ENCODE measurements at places on chromosomes 4 and X. TPM values are rescaled to one million over a fixed set of nuclear protein-coding genes. Genes with fewer than 3 reads are reported as not detected.

- no peak overlapping the region for H3K4me3 ChIP-seq
- no peak overlapping the region for H3K27ac ChIP-seq
- no peak for DNase-seq
- no peaks in the 10 kb centered on the region for H3K36me3 ChIP-seq
- no peaks in the 10 kb centered on the region for H3K27me3 ChIP-seq
These were observed 69.2 kb downstream of the SYNPO2 start for GRCh38 chr4:118957722-118958445.

DNA sequence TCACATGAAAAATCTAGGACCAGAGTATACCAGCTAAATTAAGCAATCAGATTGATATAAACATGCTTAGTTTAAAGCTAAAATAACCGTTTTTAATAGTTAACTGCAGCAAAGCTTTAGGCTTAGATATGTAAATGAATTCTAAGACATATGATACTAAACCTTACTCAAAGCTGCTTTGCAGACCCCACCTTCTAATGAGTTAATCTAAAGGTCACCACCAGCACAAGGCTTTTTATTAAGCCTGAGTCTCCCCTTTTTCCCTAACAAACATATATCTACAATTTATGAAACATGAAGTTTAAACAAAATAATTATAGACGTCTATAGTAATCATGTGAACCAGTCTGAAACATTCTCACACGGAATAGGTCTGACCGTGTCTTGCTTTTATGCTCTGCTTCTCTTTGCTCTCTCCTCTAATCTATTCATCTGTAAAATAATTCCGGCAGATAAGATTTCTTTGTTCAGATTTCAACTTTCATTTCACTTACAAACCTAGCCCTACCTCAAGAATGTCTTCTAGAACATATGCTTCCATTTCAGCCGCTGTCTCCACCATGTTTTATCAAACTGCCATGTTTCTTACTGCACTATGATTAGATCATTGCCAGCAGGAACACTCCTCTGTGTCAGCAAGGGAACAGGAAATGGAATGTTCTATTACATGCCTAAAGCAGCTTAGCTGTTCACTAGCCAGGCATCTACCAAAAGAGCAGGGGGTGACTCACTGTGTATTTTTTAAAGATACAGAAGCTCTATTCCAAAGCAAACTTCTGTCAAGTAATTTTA is 35.9 kb downstream of the ANKRD17 start:
- H3K4me1 ChIP-seq: peaks cover 19% of the 10 kb centered on the region
- peak overlapping the region; percentile 50 for H3K27ac ChIP-seq
- peak overlapping the region; percentile 69 for H3K4me3 ChIP-seq
- peak; percentile 95 for DNase-seq
- H3K27me3 ChIP-seq: no peaks in the 10 kb centered on the region

DNA sequence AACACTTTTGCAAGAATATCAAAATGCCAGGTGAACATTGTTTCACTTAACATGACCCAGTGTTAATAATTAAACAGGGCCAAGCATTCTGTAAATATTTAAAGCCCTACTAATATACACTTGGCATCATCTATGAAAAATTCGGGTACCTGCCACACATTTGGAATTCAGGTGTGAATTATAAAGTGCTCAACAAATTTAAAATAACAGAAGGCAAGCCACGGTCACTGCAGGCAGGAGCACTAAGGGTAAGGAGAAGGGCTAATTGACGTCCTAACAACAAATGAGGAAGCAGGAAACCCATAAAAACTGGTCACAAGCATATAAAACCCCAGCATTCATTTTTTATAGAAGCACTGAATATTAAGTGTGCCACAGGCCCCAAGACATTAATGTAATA is 43.8 kb upstream of the CPEB2 start:
- no peak overlapping the region for H3K4me3 ChIP-seq
- no peaks in the 10 kb centered on the region for H3K27me3 ChIP-seq
- no peak for DNase-seq
- H3K4me1 ChIP-seq: no peaks in the 10 kb centered on the region
- no peak overlapping the region for H3K27ac ChIP-seq

Gene NKX3-2
- total RNA-seq: 0.07 TPM

GRCh38 chrX:14883826-14884225 is 10.6 kb downstream of the MOSPD2 start:
- no peaks in the 10 kb centered on the region for H3K4me1 ChIP-seq
- no peaks in the 10 kb centered on the region for H3K27me3 ChIP-seq
- H3K36me3 ChIP-seq: no peaks in the 10 kb centered on the region
- DNase-seq: no peak
- H3K4me3 ChIP-seq: no peak overlapping the region
- H3K27ac ChIP-seq: no peak overlapping the region

- no peak overlapping the region for H3K27ac ChIP-seq
- no peaks in the 10 kb centered on the region for H3K4me1 ChIP-seq
- DNase-seq: no peak
These were observed 82.5 kb downstream of the PJA1 start for GRCh38 chrX:69082753-69083150.

GRCh38 chr4:14087459-14087858 is 459.9 kb upstream of the BOD1L1 start:
- H3K4me1 ChIP-seq: no peaks in the 10 kb centered on the region
- no peaks in the 10 kb centered on the region for H3K27me3 ChIP-seq

- H3K36me3 ChIP-seq: no peaks in the 10 kb centered on the region
- no peak overlapping the region for H3K4me3 ChIP-seq
- no peaks in the 10 kb centered on the region for H3K4me1 ChIP-seq
- no peak for DNase-seq
- H3K27me3 ChIP-seq: no peaks in the 10 kb centered on the region
- H3K27ac ChIP-seq: no peak overlapping the region
These were observed 792.3 kb upstream of the HS3ST1 start for GRCh38 chr4:12221031-12221430.

Gene CFAP99
- total RNA-seq: 1.3 TPM

- H3K36me3 ChIP-seq: no peaks in the 10 kb centered on the region
- H3K4me3 ChIP-seq: no peak overlapping the region
- no peaks in the 10 kb centered on the region for H3K27me3 ChIP-seq
- H3K27ac ChIP-seq: no peak overlapping the region
- DNase-seq: no peak
These were observed 207.3 kb upstream of the MAGEB2 start for GRCh38 chrX:30008031-30008430.

GRCh38 chr4:136302566-136302965 is 1229.7 kb downstream of the PCDH18 start:
- no peaks in the 10 kb centered on the region for H3K4me1 ChIP-seq
- no peak overlapping the region for H3K4me3 ChIP-seq
- no peak overlapping the region for H3K27ac ChIP-seq
- no peaks in the 10 kb centered on the region for H3K36me3 ChIP-seq
- H3K27me3 ChIP-seq: no peaks in the 10 kb centered on the region

DNA sequence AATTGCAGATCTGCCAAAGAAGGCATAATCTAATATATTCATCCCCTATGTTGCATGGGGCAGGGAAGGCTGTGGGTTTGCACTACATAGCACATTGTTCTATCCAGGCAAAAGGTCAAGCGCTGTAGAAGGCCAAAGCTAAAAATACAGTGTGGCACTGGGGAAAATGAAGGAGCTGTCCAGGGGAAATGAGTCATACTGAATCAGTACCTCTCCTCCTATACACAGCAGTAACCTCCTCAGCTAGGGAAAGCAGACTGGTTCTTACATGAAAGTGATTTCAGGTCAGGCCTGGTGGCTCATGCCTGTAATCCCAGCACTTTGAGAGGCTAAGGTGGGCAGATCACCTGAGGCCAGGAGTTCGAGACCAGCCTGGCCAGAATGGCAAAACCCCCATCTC is 31.0 kb upstream of the SLC25A4 start:
- H3K36me3 ChIP-seq: no peaks in the 10 kb centered on the region
- H3K27ac ChIP-seq: peak overlapping the region; percentile 26
- H3K4me1 ChIP-seq: peaks cover 4% of the 10 kb centered on the region
- H3K4me3 ChIP-seq: no peak overlapping the region

DNA sequence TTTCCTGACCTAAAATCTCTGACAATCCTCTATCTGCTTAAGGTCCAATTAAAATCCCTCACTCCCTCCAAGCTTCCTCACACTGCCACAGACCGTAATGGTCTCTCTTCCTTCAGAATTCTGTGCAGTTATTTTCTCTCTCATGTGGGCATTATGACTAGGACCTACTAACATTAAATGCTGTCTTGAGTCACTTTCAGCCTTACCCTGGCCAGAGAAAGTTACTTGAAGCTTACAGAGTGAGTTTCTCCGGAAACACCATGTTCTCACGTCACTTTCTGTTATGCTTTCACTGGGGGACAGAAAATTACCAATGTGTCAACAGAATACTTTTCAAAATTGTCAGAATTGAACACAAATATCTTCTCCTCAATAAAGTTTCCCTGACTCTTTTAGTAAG is 271.8 kb downstream of the INPP4B start:
- no peak overlapping the region for H3K27ac ChIP-seq
- no peaks in the 10 kb centered on the region for H3K36me3 ChIP-seq
- no peaks in the 10 kb centered on the region for H3K4me1 ChIP-seq
- no peak overlapping the region for H3K4me3 ChIP-seq
- H3K27me3 ChIP-seq: no peaks in the 10 kb centered on the region
- no peak for DNase-seq

DNA sequence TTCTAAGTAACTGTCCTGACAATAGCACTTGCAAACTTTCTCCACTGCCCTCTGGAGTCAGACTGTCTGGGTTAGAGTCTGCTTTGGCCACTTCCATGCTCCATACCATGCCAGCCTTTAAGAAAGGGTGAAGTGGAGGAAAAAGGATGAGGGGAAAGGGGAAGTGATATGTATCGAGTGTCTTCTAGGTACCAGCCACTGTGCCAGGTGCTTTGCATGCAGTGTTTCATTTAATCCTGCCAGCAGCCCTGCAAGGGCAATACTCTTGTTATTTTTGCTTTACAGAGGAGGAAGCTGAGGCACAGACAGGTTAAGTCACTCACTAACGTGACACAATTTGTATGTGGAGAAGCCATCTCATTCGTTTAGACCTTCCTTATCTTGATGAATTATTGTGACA is 55.6 kb downstream of the RTL9 start:
- no peaks in the 10 kb centered on the region for H3K27me3 ChIP-seq
- no peak for DNase-seq
- no peaks in the 10 kb centered on the region for H3K36me3 ChIP-seq
- peaks cover 74% of the 10 kb centered on the region for H3K4me1 ChIP-seq
- H3K27ac ChIP-seq: peak overlapping the region; percentile 99
- peak overlapping the region; percentile 8 for H3K4me3 ChIP-seq

- H3K4me1 ChIP-seq: no peaks in the 10 kb centered on the region
- H3K27ac ChIP-seq: no peak overlapping the region
- no peaks in the 10 kb centered on the region for H3K36me3 ChIP-seq
- DNase-seq: no peak
- no peak overlapping the region for H3K4me3 ChIP-seq
These were observed 123.2 kb downstream of the PABPC4L start for GRCh38 chr4:134078230-134078914.
